ENCODE measurements at places on chromosomes 4 and X. TPM values are rescaled to one million over a fixed set of nuclear protein-coding genes. Genes with fewer than 3 reads are reported as not detected.

GRCh38 chrX:48083212-48083611 is 11.8 kb upstream of the ZNF630 start:
- H3K4me1 ChIP-seq, result no peaks in the 10 kb centered on the region
- DNase-seq, result peak; percentile 31
- no peaks in the 10 kb centered on the region for H3K27me3 ChIP-seq
- no peak overlapping the region for H3K4me3 ChIP-seq

- no peak overlapping the region for H3K4me3 ChIP-seq
- H3K36me3 ChIP-seq, result no peaks in the 10 kb centered on the region
- peaks cover 17% of the 10 kb centered on the region for H3K27me3 ChIP-seq
- DNase-seq, result no peak
Observed at GRCh38 chrX:56738670-56739069, 9.6 kb downstream of the NBDY start.

- no peak for DNase-seq
- H3K4me1 ChIP-seq, result no peaks in the 10 kb centered on the region
Observed at GRCh38 chr4:3257103-3257555, 8.2 kb downstream of the MSANTD1 start.

GRCh38 chr4:15811703-15812337 is 33.7 kb downstream of the CD38 start:
- no peak overlapping the region for H3K27ac ChIP-seq
- no peaks in the 10 kb centered on the region for H3K36me3 ChIP-seq
- no peak overlapping the region for H3K4me3 ChIP-seq
- H3K4me1 ChIP-seq, result no peaks in the 10 kb centered on the region

WAS gene
- total RNA-seq, result 14.7 TPM

TMPRSS11B gene
- total RNA-seq, result not detected

All from tibial nerve (tissue), 4 donors.